Panc1 (cell line): ENCODE measurements at places on chromosomes 4 and X. TPM values are rescaled to one million over a fixed set of nuclear protein-coding genes. Genes with fewer than 3 reads are reported as not detected.

GRCh38 chr4:55866290-55866907 is 13.0 kb downstream of the EXOC1 start:
- H3K36me3 ChIP-seq = peaks cover 9% of the 10 kb centered on the region
- H3K27ac ChIP-seq = no peak overlapping the region
- no peak overlapping the region for H3K4me3 ChIP-seq
- H3K27me3 ChIP-seq = no peaks in the 10 kb centered on the region

The PDLIM3 gene
- 0.10 TPM for total RNA-seq

- DNase-seq = peak; percentile 7
- no peak overlapping the region for H3K4me3 ChIP-seq
- H3K27me3 ChIP-seq = no peaks in the 10 kb centered on the region
- H3K27ac ChIP-seq = no peak overlapping the region
- H3K36me3 ChIP-seq = no peaks in the 10 kb centered on the region
Measured at GRCh38 chrX:20217271-20217670, 49.4 kb downstream of the RPS6KA3 start.

- H3K27me3 ChIP-seq = no peaks in the 10 kb centered on the region
- H3K4me3 ChIP-seq = no peak overlapping the region
- no peaks in the 10 kb centered on the region for H3K36me3 ChIP-seq
- no peak for DNase-seq
Measured at GRCh38 chr4:148962539-148963290, 520.5 kb upstream of the NR3C2 start.

The SOWAHB gene
- total RNA-seq = 4.0 TPM

- H3K36me3 ChIP-seq = no peaks in the 10 kb centered on the region
- no peak for DNase-seq
- H3K27me3 ChIP-seq = no peaks in the 10 kb centered on the region
- no peak overlapping the region for H3K27ac ChIP-seq
- no peak overlapping the region for H3K4me3 ChIP-seq
Measured at GRCh38 chrX:97401154-97401553, 517.4 kb downstream of the RPA4 start.

DNA sequence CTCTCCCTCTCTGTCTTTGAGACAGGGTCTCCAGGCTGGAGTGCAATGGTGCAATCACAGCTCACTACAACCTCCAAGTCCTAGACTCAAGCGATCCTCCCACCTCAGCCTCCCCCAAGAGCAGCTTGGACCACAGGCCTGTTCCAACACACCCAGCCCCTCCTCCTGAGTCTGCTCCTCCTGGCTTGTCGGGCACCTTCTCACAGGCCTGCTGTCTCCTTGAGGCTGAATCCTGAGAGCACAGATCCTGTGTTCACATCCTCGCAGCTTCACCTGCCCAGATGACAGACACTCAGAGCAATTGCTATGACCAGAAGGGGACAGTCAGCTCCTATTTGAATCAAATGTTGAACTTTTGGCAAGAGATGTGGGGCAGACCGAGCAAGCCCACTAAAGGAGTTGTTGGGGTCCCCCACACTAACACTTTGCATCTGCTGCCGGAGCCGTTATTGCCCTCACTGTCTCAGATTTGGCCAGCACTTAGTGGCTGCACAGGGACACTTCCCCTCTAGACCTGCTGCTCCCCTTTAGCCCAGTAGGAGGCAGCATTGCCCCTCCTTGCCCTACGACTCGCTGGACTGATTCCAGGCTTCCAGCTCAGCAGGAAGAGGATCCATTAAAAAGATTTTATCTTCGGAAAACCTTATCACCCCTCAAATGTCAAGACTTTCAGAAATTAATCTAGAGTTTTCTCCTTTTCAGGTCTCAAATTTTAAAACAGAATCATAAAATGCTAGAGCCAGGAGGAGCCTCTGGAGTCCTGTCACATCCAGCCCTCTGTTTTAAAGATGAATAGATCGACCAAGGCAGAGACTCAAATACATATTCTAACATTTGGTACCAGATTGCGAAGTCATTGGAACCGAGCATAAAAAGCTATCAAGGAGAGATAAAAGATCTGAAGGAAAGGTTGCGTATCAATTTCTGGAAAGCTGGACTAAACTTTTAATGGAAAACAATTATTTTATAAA is 113.7 kb downstream of the USP46 start:
- peaks cover 5% of the 10 kb centered on the region; the same call in 1 of the 2 replicates for H3K27me3 ChIP-seq
- DNase-seq = peak; percentile 61
- no peaks in the 10 kb centered on the region for H3K4me1 ChIP-seq
- no peaks in the 10 kb centered on the region for H3K36me3 ChIP-seq
- H3K27ac ChIP-seq = no peak overlapping the region

The ITIH6 gene
- not detected for total RNA-seq

The CXCL8 gene
- 0.82 TPM for total RNA-seq

The SMIM10L2A gene
- 0.36 TPM for total RNA-seq

GRCh38 chr4:87802858-87803257 is 3.5 kb downstream of the IBSP start:
- no peak overlapping the region for H3K4me3 ChIP-seq
- no peak overlapping the region for H3K27ac ChIP-seq
- H3K36me3 ChIP-seq = no peaks in the 10 kb centered on the region
- no peaks in the 10 kb centered on the region for H3K4me1 ChIP-seq

The RTL5 gene
- total RNA-seq = 11.0 TPM

DNA sequence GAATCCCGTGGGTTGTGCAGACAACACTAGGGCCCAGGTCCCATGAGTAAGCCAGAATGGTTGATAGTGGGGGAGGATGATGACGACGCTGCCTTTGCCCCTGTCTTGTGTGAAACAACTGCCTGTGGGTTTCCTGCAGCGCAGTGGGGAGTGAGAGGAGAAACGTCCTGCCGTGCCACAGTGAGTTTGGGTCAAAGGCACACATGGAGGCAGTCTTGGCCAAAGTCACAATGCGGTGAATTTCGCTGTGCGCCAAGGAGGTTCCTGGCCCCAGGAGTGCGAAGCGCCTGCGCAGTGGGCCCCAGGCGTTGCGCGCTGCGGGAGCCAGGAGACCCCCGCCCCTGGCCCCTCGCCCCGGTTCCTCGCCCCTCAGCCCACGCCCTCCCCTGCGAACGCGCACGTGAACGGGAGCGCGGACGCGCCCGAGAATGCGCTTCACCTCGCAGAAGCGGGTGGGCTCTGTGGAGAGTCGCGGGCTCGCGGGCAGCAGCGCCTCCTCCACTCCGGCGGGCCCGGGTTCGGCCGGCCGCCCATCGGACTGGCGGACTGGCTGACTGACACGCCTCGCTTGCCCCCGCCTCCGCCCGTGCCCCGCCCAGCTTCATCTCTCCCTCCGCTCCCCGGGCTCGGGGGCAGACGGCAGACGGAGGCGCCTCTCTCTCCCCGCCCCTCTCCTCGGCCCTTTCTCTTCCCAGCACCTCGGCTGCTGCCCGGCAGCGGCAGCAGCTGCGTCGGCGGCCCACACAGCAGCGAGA is at the start of gene NUDT10:
Gene NUDT10 (plus strand): TSS at position 635 of the 755 bp plus-strand sequence. CDS start 144 bp downstream, outside the sequence.
- peak within 1 kb of the TSS; percentile 16; the same call in 1 of the 2 replicates for H3K4me3 ChIP-seq
- no peaks in the 10 kb centered on the region for H3K27me3 ChIP-seq
- no peaks in the 10 kb centered on the region for H3K36me3 ChIP-seq

DNA sequence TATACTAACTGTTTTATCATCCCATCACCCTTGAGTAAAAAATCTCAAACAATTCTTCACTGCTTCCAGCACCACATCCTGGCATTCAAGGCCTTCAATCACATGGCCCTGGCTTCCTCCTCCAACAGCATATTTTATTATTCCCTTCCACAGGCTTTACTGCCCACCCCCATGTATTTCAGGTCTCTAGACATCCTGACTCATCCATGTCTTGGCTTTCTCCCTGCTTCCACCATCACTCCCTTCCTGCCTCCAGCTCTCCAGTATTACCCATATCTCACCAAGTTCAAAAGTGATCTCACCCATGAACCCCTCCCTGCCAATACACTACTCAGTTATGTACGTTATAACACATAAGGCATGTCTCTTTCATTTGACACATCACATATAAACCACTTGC is 34.7 kb upstream of the PLAC1 start:
- no peak for DNase-seq
- H3K27me3 ChIP-seq = no peaks in the 10 kb centered on the region
- no peaks in the 10 kb centered on the region for H3K36me3 ChIP-seq
- H3K4me1 ChIP-seq = no peaks in the 10 kb centered on the region

The ADH6 gene
- total RNA-seq = 0.18 TPM

DNA sequence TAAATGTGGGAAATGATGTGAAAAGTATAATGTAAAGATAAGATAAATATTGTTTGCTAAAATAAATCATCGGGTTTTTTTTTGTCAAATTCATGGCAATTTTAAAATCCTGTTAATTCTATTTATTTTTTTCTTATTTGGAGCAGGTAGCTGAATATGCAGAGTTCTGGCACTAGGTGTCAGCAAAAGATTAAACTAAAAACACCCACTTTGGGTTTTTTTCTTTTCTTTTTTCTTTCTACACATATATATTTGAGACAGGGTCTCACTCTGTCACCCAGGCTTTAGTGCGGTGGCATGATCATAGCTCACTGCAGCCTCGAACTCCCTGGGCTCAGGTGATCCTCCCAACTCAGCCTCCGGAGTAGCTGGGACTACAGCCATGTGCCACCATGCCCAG is 6.9 kb upstream of the RAP2C start:
- H3K27me3 ChIP-seq = no peaks in the 10 kb centered on the region
- H3K27ac ChIP-seq = no peak overlapping the region
- no peaks in the 10 kb centered on the region for H3K36me3 ChIP-seq
- no peaks in the 10 kb centered on the region for H3K4me1 ChIP-seq
- no peak overlapping the region for H3K4me3 ChIP-seq

The SMIM31 gene
- not detected for total RNA-seq

The RBM46 gene
- total RNA-seq = not detected

- no peaks in the 10 kb centered on the region for H3K27me3 ChIP-seq
- no peaks in the 10 kb centered on the region for H3K36me3 ChIP-seq
- no peaks in the 10 kb centered on the region for H3K4me1 ChIP-seq
- H3K4me3 ChIP-seq = no peak overlapping the region
Measured at GRCh38 chrX:13649838-13650237, 3.1 kb upstream of the TCEANC start.

DNA sequence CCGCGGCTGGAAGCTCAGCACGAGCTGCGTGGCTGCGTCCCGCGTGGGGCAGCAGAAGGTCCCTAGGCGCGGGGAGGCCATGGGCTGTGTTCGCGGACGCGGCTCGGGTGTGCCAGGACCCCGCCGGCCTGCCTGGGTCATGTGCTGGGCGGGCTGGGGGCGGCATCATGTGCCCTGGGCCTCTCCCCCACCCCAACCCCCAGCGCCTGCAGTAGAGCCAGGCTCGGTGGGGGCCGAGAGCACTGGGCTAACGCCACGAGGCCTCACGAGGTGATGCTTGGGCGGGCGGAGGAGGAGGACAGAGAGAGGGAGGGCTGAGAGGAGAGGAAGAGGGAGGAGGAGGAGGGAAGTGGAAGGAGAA is at the start of gene GPR143:
Gene GPR143 (minus strand): TSS at position 111 of the 361 bp plus-strand sequence. CDS start 30 bp downstream, at position 81.
- no peaks in the 10 kb centered on the region for H3K36me3 ChIP-seq
- no peak within 1 kb of the TSS for H3K27ac ChIP-seq
- H3K4me3 ChIP-seq = no peak within 1 kb of the TSS
- H3K4me1 ChIP-seq = no peaks in the 10 kb centered on the region
- no peaks in the 10 kb centered on the region for H3K27me3 ChIP-seq

DNA sequence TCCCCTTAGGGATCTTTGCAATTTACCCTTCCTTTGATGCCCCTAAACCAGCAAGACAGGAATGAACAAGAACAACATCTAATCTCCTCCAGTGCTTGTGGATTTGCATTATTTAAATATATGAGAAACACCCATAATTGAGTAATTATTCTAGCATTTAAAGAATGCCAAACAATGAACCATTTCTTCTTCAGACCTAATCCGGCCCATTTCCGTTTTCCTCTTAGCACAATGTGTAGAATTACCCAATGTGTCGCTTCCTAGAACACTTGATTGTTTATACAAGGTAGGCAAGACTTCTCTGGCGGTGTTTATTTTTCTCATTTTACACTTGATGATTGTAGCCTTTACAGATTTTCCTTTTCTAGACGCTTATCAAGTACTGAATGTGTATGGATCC is 43.5 kb downstream of the CLDN34 start:
- H3K4me1 ChIP-seq = no peaks in the 10 kb centered on the region
- no peaks in the 10 kb centered on the region for H3K27me3 ChIP-seq
- H3K27ac ChIP-seq = peak overlapping the region; percentile 65; the same call in 1 of the 2 replicates
- no peaks in the 10 kb centered on the region for H3K36me3 ChIP-seq
- no peak for DNase-seq
- no peak overlapping the region for H3K4me3 ChIP-seq

The NLGN3 gene
- 0.28 TPM for total RNA-seq

- no peaks in the 10 kb centered on the region; the same call in none of the 2 replicates for H3K4me1 ChIP-seq
- H3K36me3 ChIP-seq = no peaks in the 10 kb centered on the region
- peak overlapping the region; percentile 71 for H3K27ac ChIP-seq
- no peak for DNase-seq
Measured at GRCh38 chr4:73698217-73698616, 42.2 kb upstream of the CXCL8 start.

DNA sequence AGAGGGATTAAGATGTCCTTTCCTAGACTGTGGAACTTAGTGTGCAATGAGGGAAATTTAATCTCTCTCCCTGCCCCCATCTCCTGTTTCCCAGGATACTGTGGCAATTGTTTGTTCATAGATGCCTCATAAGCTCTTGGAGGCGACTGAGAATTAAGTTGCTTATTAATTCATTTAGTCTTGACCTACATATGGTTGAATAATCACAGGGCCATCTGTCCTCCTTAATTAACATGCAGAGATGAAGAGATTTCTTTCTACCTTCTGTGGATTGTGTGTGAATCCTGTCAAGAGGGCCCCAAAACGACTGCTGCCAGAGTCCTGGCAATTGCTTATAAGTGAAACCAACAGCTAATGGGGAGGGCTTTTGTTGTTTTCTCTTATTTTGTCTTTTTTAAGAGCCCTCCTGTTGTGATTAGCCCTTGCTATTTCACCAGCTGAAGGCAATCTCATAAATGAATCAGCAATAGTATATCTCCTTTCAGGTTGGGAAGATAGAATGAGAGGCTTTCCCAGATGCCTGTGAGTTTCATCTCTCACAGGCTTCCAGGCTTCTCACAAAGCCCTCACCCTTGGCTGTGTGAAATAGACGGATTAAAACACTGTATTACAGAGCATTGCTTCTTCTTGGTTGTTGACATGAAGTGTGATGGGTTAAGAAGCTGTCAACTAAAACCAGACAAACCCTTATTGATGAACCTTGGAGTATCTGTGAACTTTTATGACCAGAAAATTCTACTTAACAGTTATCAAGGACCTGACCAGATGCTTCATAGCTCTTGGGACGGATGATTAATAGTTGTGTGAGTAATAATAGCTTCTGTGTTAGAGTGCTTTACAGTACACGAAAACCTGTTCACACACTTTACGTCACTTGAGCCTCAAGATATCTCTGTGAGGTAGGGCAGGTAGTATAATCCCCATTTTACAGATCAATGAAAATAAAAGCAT is 58.5 kb downstream of the PGRMC2 start:
- H3K36me3 ChIP-seq = no peaks in the 10 kb centered on the region
- H3K4me1 ChIP-seq = no peaks in the 10 kb centered on the region
- DNase-seq = no peak

DNA sequence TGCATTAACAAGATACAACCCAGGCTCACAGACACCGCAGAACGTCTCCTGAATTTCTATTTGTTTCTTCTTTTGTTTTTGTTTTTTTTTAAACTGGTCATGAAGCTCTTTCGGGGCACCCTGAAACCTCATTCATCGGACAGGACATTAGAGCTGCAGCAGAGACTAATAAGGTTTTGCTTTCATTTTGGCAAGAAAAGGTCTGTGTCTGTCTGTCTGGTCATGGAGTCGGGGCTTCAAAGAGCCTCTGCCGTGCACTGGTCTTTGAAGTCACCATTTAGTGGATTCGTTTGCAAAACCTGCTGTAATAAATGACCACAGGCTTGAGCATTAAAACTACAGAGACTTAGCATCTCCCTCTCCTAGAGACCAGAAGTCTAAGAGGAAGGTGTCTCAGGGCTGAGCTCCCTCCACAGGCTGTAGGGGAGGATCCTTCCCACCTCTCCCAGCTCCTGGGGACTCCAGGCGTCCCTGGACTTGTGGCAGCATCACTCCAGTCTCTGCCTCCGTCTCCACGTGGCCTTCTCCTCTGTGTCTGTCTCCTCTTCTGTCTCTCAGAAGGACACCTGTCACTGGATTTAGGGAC is 247.5 kb downstream of the CRLF2 start:
- no peaks in the 10 kb centered on the region for H3K36me3 ChIP-seq
- H3K4me1 ChIP-seq = no peaks in the 10 kb centered on the region
